HCT116 (cell line): ENCODE measurements at places on chromosomes 2 and 18. TPM values are rescaled to one million over a fixed set of nuclear protein-coding genes. Genes with fewer than 3 reads are reported as not detected.

Gene LIMS3
- 1.1 TPM for total RNA-seq

Gene DPYSL5
- 8.4 TPM for total RNA-seq

Gene KLHL30
- 0.61 TPM for total RNA-seq

- H3K4me1 ChIP-seq, result no peaks in the 10 kb centered on the region
- H3K27me3 ChIP-seq, result no peaks in the 10 kb centered on the region
- H3K4me3 ChIP-seq, result no peak overlapping the region
- no peak overlapping the region for H3K27ac ChIP-seq
Observed at GRCh38 chr2:157592374-157592773, 36.3 kb downstream of the ACVR1C start.

- no peak for DNase-seq
- H3K36me3 ChIP-seq, result no peaks in the 10 kb centered on the region
- H3K4me3 ChIP-seq, result no peak overlapping the region
- H3K27ac ChIP-seq, result no peak overlapping the region
- H3K27me3 ChIP-seq, result no peaks in the 10 kb centered on the region
Observed at GRCh38 chr2:102317715-102318114, 6.4 kb downstream of the IL1RL1 start.

GRCh38 chr18:45993438-45993837 is 26.3 kb upstream of the EPG5 start:
- H3K27me3 ChIP-seq, result no peaks in the 10 kb centered on the region
- H3K27ac ChIP-seq, result no peak overlapping the region
- no peak overlapping the region for H3K4me3 ChIP-seq
- no peak for DNase-seq

GRCh38 chr2:218618102-218618860 is 10.6 kb downstream of the PLCD4 start:
- H3K36me3 ChIP-seq, result no peaks in the 10 kb centered on the region
- H3K27me3 ChIP-seq, result no peaks in the 10 kb centered on the region
- no peak overlapping the region for H3K27ac ChIP-seq
- H3K4me1 ChIP-seq, result peaks cover 4% of the 10 kb centered on the region; the same call in 1 of the 2 replicates
- DNase-seq, result peak; percentile 7
- H3K4me3 ChIP-seq, result no peak overlapping the region

GRCh38 chr2:75003773-75004172 is 45.3 kb downstream of the POLE4 start:
- H3K27me3 ChIP-seq, result no peaks in the 10 kb centered on the region
- no peak overlapping the region for H3K27ac ChIP-seq
- H3K4me3 ChIP-seq, result no peak overlapping the region
- H3K36me3 ChIP-seq, result no peaks in the 10 kb centered on the region
- no peak for DNase-seq
- no peaks in the 10 kb centered on the region for H3K4me1 ChIP-seq

- no peak overlapping the region for H3K27ac ChIP-seq
- H3K4me3 ChIP-seq, result no peak overlapping the region
Observed at GRCh38 chr18:22585821-22586220, 168.1 kb upstream of the CTAGE1 start.
